Activated T-cell treated with anti-CD3 and anti-CD28 coated beads for 1 hour (primary cell): ENCODE measurements at places on chromosomes 7 and 10.

DNA sequence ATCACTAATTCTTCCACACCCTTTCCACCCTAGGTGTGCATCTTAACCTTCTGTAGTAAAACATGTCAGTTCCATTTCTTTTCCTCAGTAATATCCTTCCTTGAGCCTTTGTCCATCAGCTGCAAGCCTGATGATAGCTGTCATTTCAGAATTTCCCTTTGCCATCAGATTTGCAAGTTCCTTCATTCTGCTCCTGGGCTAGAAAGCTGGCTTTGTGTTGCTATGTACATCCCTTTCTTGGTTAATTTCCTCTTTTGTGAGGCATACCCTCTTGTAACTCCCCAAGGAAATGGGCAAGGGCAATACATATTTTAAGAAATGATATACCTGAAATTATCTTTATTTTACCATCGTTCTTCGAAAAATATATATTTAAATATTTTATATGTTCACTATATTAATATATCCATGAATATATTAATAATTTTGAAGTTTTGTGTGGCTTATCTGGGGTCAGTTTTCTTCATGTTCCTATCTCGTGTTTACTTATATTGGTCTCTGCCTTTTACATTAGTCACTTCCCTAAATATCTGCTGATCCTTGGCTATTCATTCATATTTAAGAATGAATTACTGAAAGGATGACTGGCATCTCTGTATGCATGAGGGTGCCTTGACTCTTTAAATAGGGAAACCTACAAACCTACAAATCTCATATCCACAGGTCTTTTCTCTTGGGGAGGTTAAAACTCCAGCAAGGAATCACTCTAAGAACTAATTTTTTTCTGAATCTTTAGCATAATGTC lies 143.8 kb downstream of the ZNF22 start:
- no peak for DNase-seq

GRCh38 chr7:122298618-122299017 lies 5.9 kb downstream of the FEZF1 start:
- DNase-seq = no peak

DNA sequence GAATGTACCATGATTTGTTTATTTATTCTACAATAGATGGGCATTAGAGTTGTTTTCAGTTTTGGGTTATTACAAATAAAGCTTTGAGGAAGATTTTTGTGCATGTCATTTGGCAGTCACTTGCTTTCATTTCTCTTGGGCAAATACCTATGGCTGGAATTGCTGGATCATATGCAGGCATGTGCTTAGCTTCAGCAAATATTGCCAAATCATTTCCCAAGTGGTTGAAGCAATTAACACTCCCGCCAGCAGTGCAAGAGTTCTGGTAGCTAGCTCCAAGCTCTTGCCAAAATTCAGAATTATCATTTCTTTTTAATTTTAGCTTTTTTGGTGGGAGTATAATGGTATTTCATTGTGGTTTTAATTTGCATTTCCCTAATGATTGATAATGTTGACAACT lies 32.9 kb upstream of the PCBD1 start:
- DNase-seq = no peak

- no peak for DNase-seq
Observed at GRCh38 chr7:22823142-22823497, 471 bp upstream of the TOMM7 start.

GRCh38 chr7:127894588-127894987 lies 136.6 kb downstream of the LRRC4 start:
- DNase-seq = no peak

GRCh38 chr10:16809074-16809718 lies 8.0 kb downstream of the RSU1 start:
- peak; percentile 31 for DNase-seq

DNA sequence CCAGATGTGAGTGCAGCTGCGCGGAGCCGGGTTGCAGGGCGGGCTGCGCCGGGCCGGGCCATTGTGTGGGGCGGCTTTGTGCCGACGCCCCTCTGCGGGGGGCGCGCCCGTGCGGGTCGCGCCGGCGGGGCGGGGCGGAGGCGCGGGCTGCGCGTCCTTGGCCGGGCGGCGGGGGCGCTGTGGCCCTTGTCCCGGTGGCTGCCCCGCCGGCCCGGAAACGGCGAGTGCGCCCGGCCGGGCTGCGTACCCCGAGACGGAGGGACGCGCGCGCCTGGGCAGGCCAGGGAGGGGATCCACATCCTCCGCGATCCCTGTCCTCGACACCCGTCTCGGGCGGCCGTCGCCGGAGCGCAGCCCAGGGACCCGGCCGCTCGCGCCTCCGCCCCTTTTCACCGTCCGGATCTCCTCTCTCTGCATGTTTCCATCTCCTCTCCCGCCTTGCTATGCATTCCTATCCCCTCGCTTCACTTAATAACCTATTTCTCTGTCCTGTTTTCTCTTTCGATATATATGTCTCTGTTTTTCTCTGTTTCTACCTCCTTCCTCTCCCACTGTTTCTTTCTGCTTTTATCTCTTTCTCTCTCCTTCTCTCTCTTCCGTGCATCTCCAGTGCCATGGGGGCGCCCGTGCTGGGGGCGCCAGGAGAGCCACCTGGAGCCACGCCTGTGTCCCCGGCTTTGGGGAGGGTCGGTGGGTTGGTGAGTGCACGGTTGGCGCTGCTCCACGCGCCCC lies 765 bp downstream of the PFKFB3 start:
- peak; percentile 41 for DNase-seq

DNA sequence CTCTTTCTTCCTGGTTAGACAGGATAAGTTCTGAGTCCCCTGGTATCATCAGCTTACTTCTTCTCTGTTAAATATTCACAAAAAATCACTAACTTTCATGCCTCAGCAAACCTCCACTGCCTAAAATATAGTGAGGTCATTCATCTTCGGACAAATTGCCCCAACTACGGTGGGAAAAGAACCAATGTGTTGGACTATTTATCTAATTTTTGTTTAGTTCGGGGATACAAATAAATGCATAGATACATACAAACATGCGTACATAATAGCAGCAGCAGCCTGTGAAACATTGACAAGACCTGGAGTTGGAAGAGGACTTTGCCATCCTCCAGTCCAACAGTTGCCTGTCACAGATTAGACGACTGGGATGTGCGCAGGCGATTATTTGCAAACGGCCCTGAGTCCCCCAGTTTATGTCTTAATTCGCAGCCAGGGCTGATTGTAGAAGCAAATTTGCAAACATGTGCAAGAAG lies 51.5 kb downstream of the EGFR start:
- DNase-seq = no peak

DNA sequence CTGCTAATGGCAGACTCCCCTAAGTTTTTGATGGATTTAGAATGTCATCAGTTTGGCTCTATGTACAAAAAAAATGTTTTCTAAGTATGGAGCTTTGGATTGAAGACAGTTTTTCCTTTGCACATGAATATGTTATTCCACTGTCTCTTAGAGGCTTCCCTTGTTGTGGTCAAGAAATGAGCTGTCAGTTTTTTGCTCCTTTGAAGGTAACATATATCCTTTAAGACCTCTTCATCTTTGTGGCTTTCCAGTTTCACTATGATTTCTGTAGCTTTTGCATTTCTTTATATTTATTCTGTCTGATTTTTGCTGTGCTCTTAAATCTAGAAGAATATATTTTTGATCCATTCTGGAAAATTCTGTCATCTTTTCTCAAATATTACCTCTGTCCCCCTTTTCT lies 15.8 kb upstream of the ODAD2 start:
- no peak for DNase-seq

- no peak for DNase-seq
Observed at GRCh38 chr10:48604991-48605508, at the start of gene ARHGAP22. Gene ARHGAP22, minus strand, starts transcription at chr10:48605073. Its CDS starts 277 bp downstream, at chr10:48604796.

GRCh38 chr10:106992055-106992454 lies 172.5 kb downstream of the SORCS1 start:
- DNase-seq = no peak

DNA sequence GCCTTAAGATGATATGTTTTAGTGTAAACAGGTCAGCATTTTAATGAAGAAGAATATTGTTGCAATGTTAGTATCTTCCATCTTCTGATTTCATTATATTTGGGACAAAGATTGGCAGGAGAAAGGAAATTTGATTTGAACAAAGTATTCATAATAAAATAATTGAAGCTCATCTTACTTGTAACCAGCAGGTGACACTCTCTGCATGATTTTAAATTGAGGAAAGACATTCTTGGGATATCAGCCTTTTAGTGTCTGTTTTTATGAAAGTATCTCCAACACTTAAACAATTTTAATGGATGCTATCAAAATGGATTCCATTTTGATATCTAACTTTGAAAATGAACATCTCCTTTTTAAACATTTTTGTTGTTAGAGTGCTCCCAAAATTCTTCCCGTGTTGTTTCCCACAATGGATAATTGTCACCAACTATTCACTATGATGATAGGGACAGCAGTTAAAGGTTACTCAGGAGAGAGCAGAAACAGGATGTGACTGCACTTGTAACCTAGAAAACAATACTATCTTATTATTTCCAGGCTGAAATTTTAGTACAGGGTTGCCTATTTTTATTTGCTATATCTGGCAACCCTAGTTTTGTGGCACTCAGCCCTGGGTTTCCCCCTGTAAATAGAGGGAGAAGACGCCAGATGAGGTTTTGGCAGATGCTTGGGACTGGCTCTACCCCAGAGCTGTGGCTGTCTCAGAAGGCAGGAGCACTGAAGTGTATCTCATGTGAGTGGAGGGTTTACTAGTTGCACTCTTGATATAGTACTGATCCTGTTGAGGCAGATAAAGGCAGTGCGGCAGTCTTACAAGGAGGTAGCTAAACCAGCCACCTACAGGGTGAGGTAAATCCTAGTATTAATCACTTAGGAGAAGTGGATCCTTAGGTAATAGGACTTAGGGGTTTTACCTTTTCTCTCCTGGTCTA lies 31.0 kb upstream of the ABCB4 start:
- DNase-seq = no peak

- no peak for DNase-seq
Observed at GRCh38 chr7:75920431-75921161, 5.6 kb downstream of the POR start.

GRCh38 chr10:110698340-110698739 lies 54.2 kb downstream of the RBM20 start:
- no peak for DNase-seq

DNA sequence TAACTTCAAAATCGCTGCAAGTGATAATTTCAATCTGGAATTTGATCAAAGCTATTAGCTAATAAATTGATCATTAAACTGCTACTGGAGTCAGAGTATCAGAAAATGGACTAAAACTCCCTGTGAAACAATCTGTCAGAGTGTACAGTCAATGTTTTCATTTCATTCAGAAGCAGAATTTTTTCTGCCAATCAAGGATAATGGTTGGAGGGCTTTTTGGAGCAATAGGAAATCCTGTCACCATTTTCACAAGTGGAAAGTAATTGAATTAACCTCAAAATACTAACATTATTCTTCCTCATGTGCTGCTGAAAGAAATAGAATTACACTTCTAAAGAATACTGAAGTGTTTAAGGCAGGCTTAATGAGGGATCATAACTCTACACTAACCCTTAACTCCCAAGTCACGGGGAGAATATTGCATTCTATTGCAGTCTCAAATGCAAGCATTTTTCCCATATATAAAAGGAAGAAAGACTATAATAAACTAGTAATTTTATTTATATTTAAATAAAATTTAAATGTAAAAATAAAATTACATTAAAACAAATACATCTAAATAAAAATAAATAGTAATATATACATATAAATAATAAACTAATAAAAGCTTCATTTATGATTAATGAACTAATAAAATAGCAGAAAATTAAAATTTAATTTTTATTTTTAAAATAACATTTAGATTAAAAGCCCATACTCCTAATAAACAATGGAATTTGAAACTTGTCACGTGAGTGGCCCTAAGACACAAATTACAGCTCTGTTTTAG lies 67.1 kb downstream of the SEMA3E start:
- no peak for DNase-seq

GRCh38 chr7:12303495-12303894 lies 92.4 kb downstream of the TMEM106B start:
- DNase-seq = no peak

DNA sequence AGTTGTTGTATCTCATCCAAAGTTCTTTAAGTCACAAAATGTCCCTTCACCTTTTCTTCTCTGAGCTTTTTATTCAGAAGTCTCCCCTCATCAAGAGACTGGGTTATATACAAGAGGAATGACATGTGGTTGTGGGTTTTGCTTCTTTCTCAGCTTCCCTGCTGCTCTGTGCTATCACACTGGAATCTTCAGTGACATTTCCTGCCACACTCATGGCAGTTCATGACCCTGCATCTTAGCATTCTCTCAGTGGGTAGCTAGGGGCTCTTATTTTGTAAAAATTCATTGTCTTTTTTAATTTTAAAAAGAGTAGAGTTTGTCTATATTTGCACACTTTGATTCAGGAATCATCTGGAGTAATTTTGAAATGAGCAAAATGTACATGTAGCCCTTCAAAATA lies 236.9 kb upstream of the TMEM229A start:
- no peak for DNase-seq

DNA sequence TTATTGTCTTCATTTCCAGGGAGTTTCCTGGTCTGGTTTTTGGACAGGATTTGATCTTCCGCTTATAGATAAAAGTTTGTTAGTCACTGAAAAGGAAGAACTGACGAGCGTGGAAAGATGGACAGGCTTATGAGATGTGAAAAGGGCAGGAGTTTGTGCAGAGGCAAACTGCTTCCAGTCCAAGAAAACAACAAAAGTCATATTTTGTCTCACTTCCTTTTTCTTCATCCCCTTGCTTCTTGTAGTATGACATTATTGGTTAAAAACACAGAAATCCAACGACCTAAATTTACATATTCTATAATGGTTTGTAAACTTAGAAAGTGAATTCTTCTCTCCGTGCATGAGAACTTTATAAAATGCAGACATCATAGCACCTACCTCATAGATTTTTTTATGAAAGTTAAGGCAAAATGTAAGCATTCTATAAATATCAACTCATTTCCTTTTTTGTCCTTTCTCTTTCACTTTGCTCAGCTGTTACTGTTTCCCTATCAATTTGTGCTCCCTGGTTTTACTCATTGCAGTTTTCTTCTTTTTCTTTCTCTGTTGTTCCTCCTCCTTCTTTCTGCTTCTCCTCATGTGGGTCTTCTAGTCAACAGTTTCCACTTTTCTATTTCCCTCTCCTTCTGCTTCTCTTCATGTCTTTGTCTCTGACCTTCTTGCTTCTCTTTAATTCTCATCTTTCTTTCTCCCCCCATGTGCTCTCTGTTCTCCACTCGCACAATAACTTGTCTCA lies 370.2 kb downstream of the ARL4A start:
- no peak for DNase-seq

DNA sequence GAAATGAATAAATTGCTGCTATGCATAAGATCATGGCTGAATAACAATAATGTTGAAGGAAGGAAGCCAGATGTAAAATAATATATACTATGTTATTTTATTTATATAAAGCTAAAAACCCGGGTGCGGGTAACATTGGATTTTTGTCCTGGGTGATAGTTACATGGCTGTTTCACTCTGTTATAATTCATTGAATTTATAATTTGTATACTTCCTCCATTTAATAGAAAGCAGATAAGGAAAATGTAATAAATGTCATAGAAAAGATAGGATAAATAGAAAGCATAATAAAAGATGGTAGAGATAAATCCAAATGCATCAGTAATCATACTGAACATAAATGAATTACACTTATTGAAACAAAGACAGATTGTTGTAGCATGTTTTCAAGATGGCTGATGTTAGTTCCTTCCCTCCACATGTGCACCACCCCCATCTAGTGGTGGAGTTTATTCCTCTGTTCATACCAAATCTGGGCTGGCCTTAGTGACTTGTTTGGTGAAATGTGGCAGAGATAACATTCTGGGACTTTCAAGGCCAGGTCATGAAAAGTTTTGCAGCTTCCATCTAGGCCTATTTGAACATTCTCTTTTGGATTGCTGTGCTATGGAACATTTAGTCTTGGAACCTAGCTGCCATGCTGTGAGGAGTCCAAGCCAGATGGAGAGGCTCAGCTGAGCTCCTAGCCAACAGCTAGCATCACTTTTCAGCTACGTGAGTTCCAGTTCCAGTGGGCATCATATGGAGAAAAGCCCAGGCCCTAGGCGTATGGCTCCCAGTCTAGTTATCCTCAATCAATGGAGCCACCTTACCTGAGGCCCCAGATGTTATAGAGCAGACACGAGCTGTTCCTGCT lies 46.9 kb downstream of the AHCYL2 start:
- DNase-seq = peak; percentile 48
